Mesenchymal stem cell (in vitro differentiated cells and primary cell): ENCODE measurements at places on chromosomes 5 and 9.

GRCh38 chr9:91933556-91934352, 16.3 kb downstream of the ROR2 start:
- no peak for DNase-seq

- DNase-seq = no peak
Observed at GRCh38 chr9:90095682-90096081, 490.9 kb downstream of the GADD45G start.

- no peak for DNase-seq
Observed at GRCh38 chr9:106960258-106960657, 97.3 kb downstream of the ZNF462 start.

DNA sequence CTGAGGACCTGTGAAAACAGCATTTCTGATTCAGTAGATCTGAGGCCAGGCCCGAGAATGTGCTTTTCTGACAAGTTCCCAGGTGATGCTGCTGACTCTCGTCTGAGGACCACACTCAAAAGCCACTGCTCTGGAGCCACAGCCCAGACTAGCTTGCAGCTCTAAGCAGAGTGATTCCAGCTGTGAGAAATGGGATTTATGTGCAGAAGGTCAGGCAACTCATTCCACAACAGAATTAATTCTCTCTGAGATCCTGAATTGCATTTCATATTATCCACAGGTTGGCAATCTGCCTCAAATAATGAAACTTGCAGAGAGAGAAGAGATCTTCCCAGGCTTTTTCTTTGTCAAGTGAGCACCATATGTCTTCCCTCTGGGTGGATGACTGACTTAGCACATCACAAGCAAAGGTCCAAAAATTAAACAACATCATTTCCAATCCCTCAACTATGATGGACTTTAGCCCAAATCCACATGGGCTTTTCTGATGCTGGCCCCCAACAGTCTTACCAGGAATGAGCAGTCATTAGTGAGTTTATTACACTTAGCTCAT, 140.2 kb downstream of the ALDH1A1 start:
- DNase-seq = no peak

DNA sequence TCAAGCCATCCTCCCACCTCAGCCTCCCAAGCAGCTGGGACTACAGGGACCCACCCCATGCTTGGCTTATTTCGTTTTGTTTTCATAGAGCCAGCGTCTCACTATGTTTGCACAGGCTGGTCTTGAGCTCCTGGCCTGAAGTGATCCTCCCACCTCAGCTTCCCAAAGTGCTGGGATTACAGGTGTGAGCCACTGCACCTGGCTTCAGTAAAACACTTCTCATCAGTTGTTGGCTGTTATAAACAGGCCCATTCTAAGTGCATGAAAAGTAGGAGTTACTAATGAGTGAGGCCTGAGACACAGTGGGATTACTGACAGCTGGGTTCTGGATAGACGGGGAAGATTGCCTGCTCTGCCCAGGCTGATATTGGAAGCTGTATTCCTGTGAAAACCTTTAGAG, 3.5 kb downstream of the CRB2 start:
- no peak for DNase-seq

GRCh38 chr5:159884917-159885620, 31.2 kb upstream of the ADRA1B start:
- no peak for DNase-seq

DNA sequence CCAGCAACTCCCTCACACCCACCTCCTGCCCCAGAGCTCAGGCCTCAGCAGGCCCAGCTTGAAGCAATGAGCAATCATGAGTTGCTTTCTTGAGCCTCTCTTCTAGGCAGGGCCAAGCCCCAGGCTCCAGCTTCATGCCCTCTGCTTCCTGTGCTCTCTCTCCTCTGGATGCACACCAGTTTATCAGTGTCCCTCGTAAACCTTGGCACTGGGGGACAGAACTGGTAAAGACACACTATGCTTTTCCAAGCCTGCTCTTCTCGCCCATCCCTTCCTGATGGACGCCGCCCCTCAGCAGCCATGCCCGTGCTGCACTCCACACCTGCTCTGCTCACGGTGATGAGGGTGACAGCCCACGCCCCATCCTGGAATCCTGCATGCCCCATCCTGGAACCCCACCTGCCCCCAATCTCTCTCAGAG, 49.4 kb upstream of the ORM1 start:
- DNase-seq = no peak

DNA sequence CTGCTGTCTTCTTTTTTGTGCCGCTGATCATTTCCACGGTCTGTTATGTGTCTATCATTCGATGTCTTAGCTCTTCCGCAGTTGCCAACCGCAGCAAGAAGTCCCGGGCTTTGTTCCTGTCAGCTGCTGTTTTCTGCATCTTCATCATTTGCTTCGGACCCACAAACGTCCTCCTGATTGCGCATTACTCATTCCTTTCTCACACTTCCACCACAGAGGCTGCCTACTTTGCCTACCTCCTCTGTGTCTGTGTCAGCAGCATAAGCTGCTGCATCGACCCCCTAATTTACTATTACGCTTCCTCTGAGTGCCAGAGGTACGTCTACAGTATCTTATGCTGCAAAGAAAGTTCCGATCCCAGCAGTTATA, 17.1 kb downstream of the F2R start:
- DNase-seq = no peak

- DNase-seq = no peak
Observed at GRCh38 chr9:97526895-97527575, 25.6 kb downstream of the TMOD1 start.

DNA sequence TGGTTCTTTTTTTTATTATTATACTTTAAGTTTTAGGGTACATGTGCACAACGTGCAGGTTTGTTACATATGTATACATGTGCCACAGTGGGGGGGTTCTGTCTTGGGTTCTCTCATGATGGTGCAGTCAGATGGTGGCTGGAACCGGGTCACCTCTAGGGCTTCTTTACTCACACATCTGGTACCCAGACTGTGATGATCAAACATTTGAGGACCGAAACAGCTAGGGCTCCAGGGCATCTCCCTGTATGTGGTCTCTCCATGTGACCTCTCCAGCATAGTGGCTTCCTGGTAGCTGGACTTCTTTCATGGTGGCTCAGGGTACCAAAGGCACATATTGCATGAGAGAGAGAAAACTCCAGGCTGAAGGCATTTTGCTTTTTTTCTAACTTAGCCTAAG, 9.8 kb upstream of the CRHBP start:
- DNase-seq = no peak

GRCh38 chr9:97307500-97308163, at the start of gene CCDC180:
Gene CCDC180 (plus strand): TSS chr9:97307659. CDS start chr9:97308064, 405 bp downstream.
- DNase-seq = no peak

GRCh38 chr5:73387601-73388305, 60.8 kb downstream of the FOXD1 start:
- peak; percentile 54 for DNase-seq

DNA sequence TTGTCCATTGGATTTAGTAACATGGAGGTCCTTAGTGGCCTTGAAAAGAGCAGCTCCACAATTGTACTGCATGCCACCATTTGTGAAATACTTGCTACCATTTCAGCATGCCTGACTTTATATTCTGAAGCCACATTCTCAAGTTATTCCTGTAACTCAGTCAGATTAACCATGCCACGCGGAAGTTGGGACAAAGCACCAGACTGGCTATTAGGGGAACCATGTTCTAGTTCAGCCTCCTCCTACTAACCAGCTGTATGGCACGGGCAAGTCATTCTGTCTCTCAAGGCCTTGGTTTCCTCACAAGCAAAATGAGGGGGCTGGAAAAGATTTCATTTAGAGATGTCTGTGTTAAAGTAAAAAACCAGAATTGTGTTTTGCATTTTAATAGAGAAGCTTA, 418.0 kb downstream of the PLK2 start:
- DNase-seq = no peak
